HCT116 (cell line): ENCODE measurements at places on chromosomes 11 and 22.
A peak's percentile ranks its signal among the peaks of the same experiment; 100 is the strongest.

DNA sequence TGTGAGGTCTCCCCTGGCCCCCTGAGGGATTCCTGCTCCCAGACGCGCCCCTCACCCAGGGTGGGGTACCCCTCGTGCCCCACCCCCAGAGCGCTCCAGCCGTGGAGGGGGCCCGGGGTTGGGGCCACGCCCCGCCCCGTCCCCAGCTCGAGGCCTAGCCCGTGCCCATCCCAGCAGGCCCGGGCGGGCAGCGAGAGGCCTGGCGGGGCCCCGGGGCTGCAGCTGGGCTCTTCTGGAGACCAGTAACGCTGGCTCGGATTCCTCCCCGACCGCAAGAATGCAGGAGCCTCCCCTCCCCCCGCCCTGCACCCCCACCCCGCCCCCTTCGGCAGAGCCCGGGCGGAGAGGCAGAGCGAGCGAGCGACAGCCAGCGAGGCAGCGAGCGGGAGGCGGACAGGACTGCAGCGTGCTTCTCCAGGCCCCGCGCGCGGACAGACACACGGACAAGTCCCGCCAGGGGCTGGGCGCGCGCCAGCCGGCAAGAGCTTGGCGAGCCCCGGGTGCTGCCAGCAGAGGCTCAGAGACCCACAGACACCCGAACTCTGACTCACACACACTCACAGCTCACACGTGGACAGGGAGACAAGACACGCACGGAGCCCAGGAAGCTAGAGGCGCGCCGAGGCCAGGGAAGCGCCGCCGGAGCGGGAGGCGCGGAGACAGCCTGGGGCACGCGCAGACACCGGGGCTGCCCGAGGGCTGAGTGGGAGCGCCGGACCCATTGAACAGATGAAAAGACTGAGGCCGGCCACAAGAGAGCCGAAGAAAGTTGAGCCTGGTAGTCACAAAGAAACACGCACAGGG lies 15.2 kb downstream of the BCL9L start:
- no peak for DNase-seq
- H3K4me3 ChIP-seq, result peak overlapping the region; percentile 40
- H3K27ac ChIP-seq, result peak overlapping the region; percentile 100

DNA sequence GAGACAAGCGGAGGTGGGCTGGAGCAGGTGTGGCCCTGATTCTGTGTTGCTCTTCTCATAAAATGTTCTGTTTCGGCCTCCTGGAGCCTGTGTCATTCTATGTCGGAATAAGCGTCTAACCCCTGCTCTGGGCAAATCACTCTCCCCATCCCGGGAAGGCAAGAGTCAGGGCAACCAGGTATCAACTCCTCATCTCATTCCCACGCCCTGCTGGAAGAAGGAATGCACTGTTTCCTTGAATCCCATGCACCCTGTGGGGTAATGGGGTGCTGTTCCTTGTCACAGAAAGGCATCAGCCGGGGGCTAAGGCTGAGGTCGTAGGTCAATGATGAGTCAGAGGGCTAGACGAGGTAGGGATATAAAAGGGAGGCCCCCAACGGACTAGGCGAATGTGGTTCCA lies 2.6 kb downstream of the FAM180B start:
- no peaks in the 10 kb centered on the region for H3K36me3 ChIP-seq
- no peak overlapping the region for H3K27ac ChIP-seq
- H3K4me3 ChIP-seq, result no peak overlapping the region
- DNase-seq, result no peak
- H3K27me3 ChIP-seq, result peaks cover 6% of the 10 kb centered on the region; the same call in 1 of the 2 replicates

GRCh38 chr11:34339149-34340064 lies 18.4 kb downstream of the ABTB2 start:
- no peaks in the 10 kb centered on the region for H3K36me3 ChIP-seq
- H3K4me3 ChIP-seq, result no peak overlapping the region
- peaks cover 24% of the 10 kb centered on the region for H3K4me1 ChIP-seq
- no peak for DNase-seq
- no peaks in the 10 kb centered on the region for H3K27me3 ChIP-seq

DNA sequence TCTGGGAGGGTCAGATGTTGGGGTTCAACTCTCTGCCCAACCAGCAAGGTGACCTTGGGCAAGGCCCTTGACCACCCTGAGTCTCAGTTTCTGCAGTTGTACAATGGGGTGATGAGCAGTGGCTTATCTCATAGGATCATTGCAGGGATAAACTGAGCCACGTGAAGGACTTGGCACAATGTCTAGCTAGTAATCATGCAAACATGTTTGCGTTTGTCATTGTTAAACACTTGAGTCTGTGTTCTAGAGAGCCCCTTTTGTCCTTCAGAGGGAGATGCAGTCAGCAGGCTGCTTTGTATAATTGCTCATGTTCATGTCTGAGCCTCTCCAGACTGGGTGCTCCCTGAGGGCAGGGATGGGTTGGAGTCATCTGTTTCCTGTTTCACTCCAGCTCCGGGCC lies 15.8 kb downstream of the CD82 start:
- no peak overlapping the region for H3K4me3 ChIP-seq
- no peak for DNase-seq
- no peak overlapping the region for H3K27ac ChIP-seq
- no peaks in the 10 kb centered on the region for H3K27me3 ChIP-seq

DNA sequence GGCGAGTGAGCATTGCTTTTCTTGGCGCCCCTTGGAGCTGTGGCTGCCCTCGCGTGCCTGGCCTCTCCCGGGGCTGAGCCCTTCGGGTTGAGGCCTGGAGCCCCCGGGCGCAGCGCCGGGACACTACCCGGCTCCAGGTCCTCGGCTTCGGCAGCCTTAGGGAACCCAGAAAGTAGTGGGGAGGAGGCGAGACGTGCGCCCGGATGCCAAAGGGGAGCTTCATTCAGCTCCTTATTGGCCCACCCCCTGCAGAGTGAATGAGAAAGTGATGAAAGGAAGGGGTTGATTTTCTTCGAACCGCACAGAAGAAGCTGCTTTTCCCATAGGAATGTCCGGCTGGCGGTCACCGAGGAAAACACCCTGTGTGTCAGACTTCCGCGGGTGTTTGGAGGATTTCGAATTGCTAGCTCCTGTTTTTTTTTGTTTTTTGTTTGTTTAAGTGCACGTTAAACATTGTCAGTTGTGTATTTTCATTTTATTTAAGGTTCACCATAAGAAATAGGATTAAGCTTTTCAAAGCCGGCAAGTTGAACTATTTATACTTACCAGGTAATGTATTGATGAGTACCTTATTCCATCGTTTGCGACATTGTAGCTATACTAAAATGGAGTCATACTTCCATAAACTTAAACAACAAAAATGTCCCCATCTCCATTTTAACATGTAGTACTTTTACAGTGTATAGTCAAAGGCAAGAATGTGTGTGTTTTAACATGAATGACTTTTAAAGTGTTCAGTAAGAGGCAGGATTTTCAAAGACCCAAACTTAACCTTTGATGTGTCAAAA lies 841 bp upstream of the EIF4G2 start:
- peak; percentile 19 for DNase-seq
- H3K27me3 ChIP-seq, result no peaks in the 10 kb centered on the region
- H3K27ac ChIP-seq, result peak overlapping the region; percentile 100
- peaks cover 22% of the 10 kb centered on the region for H3K36me3 ChIP-seq
- H3K4me3 ChIP-seq, result peak overlapping the region; percentile 97

DNA sequence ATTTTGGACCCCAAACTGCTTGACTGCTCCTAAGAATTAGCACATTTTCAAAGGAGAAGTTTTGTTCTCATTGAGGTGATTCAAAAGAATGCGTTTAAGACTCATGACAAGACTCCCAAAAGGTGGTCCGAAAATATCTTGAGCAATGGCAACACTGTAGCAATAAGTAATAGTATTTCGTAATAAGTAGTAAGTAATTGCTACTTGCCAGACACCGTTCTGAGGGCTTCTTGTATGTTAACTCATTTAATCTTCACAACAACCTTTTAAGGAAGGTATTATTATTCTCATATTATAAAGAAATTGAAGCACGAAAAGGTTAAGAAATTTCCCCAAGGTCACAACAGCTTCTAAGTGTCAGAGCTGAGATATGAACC lies 184.0 kb upstream of the SORL1-AS1 start:
- no peaks in the 10 kb centered on the region for H3K27me3 ChIP-seq
- no peaks in the 10 kb centered on the region for H3K36me3 ChIP-seq
- peaks cover 9% of the 10 kb centered on the region for H3K4me1 ChIP-seq
- no peak overlapping the region for H3K4me3 ChIP-seq
- H3K27ac ChIP-seq, result no peak overlapping the region
